DMS79 treated with DMSO at 0.1 percent for 48 hours (cell line): ENCODE measurements at places on chromosomes 3 and 15.

DNA sequence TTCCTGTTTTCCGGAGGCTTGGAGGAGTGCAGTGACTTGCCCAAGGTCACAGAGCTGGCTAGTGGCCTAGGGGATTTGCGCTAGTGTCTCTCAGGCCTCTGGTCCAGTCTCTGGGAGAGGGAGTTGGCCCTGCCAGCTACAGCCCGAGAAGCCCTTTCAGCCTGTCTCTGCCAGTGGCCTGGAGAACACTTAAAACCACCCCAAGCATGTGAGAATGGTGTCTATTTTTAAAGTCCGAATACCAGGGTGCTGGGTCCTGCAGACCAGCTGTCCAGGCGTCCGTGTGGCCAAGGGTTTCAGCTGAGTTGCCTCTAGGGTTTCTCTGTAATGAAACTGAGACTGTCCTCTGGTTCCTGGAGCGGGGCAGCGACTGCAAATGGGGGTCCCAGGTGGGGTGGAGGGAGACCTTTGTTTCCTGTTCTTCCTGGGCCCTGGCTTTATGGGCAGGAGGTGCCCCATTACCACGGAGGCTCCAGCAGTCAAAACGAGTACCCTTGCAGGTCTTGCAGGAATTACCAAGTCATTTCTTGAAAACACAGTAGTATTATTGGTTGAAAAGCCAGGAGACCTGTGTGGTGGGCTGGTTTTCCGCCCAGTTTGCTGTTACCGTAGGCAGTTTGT is 2.2 kb downstream of the CAND2 start:
- no peak for DNase-seq

GRCh38 chr15:61327019-61327631 is 98.0 kb upstream of the RORA start:
- DNase-seq, result peak; percentile 52

DNA sequence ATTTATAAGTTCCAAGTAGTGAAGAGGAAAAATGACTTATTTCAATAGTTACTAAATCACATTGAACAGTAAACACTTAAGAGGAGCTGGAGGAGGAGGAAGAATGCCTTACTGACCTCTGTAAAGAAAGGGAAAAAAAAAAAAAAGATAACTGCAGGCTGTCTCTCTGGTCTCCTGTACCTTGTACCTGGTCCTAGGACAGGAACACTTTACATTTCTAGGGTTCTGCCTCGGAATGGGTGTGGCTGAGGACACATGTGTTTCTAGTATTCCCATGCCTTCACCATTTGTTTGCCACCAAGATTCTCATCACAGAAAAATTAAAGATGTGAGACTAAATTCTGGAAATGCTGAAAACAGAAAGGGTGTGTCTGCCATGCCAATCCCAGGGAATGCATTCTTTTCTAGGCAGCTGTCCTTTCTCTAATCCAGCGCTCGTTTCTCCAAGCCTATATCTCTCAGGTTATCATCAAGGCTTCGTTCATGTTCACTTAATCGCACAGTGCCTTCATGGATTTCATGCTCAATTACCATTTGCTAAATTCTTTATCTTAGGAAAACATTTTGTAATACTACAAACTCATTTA is 1208.3 kb downstream of the OTOL1 start:
- DNase-seq, result no peak

DNA sequence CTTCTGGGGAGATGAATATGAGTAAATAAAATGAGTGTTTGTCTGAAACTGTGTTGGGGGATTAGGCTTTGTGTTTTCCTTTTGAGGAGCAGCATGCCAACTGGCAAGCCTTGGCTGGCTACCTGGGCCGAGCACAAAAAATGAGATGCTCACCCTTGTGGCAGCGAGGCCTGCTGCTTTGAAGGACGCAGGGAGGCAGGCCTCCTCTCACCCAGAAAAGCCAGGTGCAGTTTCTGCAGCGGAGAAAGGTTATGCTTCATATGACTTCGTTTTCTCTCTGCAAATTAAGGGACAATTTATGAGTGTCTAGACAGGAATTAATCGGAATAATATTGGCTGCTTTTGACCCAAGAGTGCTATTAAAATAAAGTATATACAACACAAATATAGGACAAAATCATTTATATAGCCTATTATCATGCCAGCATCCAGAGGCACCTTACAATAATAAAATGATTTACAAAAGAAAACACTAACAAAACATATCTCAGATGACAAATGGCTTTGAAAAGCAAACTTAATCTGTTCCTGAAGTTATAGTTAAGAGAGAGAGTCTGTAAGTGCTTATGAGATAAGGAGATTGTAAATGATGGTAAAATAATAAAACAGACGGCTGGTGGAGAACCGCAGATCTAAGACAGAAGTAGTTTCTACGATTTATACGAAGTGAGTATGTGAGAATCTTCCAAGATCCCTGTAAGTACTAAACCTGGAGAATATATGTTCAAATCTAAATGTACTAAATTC is 682.8 kb upstream of the NR2F2 start:
- no peak for DNase-seq

DNA sequence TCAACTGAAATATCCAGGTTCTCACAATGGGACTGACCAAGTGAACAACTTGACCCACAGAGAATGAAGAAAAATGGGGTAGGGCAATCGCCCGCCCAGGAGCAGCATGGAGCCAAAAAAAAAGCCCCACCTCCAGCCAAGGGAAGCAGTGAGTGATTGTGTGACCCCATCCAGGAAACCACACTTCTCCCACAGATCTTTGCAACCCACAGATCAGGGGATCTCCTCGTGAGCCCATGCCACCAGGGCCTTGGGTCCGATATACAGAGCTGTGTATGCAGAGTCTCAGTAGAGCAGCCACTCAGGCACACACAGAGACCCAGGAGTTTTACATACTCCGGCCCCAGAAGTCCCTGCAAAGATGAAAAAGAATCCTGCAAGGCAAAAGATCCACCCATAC is 35.7 kb downstream of the PYGO1 start:
- no peak for DNase-seq

GRCh38 chr15:55907797-55908196 is 85.6 kb downstream of the NEDD4 start:
- DNase-seq, result no peak

GRCh38 chr3:130569461-130570365 is 52.7 kb downstream of the COL6A6 start:
- no peak for DNase-seq

- DNase-seq, result no peak
These were observed 38.1 kb downstream of the SRGAP3 start for GRCh38 chr3:9211155-9211950.

GRCh38 chr3:156507285-156507684 is 47.6 kb downstream of the SSR3 start:
- no peak for DNase-seq

DNA sequence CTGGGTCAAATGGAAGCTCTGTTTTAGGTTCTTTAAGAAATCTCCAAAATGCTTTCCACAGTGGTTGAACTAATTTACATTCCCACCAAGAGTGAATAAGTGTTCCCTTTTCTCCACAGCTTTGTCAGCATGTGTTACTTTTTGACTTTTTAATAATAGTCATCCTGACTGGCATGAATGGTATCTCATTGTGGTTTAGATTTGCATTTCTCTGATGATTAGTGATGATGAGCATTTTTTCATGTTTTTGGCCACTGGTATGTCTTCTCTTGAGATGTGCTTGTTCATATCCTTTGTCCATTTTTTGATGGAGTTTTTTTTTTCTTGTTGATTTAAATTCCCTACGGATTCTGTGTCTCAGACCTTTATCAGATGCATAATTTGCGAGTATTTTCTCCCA is 745.0 kb upstream of the BCHE start:
- no peak for DNase-seq

DNA sequence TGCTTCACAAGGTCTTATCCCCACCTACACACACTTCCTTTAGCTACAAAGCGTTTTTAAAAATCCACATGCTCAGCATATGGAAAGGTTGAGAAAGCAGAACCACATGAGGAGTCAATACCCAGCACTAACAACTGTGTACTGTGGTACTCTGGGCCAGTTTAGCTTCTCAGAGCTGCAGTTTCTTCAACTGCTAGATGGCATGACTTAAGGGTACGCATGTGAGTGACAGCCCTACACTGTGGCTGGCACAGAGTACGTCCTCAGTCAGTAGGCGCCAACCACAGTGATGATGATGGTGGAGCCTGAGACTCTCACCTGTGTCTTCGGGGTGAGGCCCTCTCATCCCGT is 17.4 kb downstream of the CCDC12 start:
- no peak for DNase-seq

GRCh38 chr3:131835906-131836305 is 198.9 kb downstream of the CPNE4 start:
- no peak for DNase-seq

DNA sequence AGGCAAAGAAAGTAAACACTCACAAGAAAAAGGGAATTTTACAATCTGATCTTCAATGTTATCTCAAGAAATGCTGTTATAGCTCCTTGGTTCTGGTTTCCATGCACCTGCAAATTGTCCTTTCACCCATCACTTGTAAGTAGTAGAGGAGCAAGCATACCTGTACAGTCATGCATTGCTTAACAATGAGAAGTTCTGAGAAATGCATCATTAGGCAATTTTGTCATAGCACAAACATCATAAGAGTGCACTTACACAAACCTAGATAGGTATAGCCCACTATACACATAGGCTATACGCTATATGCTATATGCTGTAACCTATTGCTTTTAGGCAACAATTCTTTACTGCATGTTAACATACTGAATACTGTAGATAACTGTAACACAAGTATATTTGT is 672.3 kb downstream of the FHIT start:
- no peak for DNase-seq

DNA sequence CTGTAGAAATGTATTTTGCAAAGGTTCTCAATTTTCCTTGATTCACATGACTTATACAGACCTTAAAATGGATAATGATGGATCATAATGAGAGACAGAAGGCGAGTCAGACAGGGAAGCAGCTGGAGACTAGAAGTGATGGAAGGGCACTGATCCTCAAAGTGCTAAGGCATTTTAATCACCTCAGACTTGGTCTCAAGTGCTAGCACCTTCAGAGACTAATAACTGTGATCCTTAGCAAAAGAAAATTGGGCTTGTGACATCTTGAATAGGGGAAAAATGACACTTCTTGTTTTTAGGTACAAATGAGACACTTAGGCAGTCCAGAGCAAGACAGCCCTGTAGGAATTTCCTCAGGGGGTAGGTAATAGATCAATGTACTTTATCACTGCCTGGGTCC is 1011.7 kb downstream of the SQOR start:
- no peak for DNase-seq

DNA sequence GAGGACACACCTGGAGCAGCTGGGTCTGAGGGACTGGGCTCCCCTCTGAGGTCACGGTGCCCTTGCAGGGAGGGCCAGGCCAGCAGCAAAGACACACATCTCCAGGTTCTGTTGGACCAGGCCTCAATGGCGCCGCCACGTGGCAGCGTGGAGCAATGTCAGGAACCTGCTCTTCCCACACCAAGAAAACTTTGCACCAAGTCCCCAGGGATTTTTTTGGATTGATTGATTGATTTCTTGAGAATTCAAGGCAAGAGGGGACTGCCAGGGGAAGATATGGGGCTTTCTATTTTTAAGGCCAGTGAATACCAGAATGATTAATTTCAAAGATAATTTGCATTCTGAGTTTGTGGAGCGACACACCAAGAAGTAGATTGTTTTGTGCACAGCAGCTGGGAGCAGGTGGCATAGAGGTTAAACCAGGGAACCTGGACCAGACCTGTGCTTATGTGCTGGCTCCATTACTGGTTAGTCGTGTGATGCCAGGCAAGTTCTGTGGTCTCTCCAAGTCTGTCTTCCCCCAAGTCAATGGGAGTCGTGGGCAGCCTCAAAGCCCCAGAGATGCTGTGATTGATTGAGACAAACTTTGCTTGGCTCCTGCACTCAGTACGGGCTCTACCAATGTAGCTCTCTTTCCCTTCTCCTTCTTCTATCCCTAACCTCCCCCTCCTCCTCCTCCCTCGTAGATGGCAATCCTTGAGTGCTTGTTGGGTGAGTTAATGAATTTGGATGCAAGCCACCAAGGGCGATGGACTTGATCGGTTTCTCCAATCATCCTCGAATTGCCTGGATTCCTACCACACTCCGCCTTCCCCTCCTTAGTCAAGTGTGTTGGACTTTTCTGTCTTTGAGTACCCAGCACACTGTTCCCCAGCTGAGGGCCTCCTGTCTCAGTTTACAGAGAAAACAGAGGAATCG is 96.2 kb upstream of the TRPM1 start:
- DNase-seq, result no peak

DNA sequence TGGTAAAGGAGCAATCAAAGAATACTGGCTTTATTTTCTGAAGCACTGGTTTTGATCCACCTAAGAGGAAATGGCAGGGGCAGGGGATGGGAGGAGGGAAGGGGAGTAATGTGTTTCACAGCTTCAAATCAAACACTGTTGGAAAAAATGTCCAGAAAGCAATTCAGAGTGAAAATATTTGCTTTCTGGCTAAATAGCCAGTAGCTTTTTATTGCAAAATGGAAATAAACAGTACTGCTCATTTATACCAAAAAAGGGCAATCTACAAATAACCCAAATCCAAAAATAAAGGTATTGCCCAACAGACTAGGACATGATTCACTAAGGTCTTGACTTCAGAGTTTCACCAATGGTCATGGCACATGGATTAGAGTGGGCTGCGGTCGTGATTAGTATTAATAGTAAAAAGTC is 279.3 kb upstream of the THBS1 start:
- no peak for DNase-seq

GRCh38 chr3:37824090-37824953 is 37.4 kb upstream of the CTDSPL start:
- no peak for DNase-seq

- no peak for DNase-seq
These were observed 2.8 kb downstream of the MAP4 start for GRCh38 chr3:48013288-48013980.

- no peak for DNase-seq
These were observed 23.6 kb upstream of the KIF23 start for GRCh38 chr15:69390575-69390974.

DNA sequence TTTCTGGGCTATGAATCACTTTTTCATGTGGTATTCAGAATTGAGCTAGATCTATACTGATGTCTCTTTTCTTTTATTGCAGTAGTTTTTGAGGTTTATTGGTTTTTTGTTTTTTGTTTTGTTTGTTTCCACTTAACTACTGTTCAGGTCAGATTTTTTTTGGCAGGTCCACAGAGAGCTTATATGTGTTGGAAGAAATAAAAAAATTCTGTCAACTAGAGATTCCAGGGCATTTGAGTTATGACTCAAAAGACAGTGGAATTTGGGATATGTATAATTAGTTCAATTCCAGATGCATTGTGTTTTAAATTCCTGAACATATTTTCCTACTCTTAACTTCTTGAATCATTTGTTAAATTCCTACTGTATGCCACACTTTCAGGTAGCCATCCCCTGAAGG is 727.2 kb downstream of the SI start:
- no peak for DNase-seq

DNA sequence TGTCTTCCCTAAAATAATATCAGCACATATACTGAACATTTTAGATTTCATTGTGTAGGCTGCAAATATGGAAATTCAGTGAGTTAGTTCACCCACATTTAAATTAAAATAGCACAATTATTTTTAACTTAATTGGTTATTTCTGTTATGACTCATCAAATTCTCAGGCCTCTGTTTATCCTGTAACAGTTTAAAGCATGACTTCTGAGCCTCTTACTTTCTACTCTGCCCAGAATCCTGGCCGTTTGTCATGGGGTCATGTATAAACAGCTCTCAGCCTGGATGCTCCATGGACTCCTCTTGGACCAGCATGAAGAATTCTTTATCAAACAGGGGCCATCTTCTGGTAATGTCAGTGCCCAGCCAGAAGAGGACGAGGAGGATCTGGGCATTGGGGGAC is 12.2 kb downstream of the TUBGCP4 start:
- DNase-seq, result no peak
